Lung microvascular endothelial cell (primary cell): ENCODE measurements at places on chromosomes 1 and 21.

- peak; percentile 63 for DNase-seq
Observed at GRCh38 chr1:87331365-87332241, 2.9 kb downstream of the LMO4 start.

DNA sequence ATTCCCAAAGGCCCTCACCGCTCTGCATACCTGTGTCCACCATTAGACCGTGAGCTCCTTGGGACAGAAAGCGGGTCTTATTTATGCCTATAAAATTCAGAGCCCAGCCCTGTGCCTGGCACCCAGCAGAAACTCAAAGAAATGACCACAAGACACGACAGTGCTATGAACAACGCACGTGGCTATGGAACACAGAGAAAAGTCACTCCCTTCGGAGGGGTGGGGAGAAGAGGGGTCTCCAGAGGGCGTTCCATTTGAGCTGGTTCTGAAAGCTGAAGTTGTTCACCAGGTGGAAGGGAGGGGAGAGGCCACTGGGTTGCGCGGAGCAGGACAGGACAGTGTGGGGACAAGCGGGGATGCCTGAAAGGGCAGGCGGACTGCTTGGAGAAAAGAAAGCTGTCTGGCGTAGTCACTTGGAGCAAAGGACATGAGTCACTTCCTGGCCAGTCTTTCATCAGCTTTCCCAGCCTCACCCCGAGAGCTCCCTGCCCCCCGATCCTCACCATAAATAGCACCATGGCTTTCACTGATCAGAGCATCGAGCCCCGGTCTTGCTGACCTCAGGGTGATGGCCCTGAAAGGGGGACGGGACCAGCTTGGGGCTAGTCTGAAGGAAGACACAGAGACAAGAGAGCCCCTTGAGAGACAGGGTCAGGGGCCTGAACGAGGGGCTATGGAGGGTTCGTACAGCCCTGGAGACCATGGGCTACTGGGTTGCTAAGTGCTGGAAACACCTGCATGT is 28.5 kb downstream of the ECE1 start:
- peak; percentile 99 for DNase-seq

GRCh38 chr21:16522548-16522947 is 792.8 kb downstream of the USP25 start:
- peak; percentile 18 for DNase-seq

DNA sequence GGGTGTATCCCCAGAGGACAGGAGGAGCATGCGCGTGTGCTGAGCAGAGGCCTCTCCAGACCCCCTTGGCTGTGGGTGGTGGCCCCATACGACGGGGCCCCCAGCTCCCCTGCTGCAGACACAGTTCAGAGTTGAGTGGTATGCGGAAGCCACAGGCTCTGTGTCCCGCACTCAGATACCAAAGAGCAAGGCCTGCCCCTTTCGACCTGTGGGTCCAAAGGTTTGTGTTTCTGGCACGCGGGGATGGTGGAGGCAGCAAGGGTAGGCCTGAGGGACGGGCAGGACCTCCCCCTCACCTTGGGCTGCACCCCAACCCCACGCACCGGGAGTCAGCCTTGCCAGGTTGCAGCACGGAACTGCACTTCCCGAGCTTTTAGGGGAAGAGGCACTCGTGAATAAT is at the start of gene KCNAB2:
Gene KCNAB2, plus strand, starts transcription at position 328 of the 400 bp plus-strand sequence. CDS start 5,649 bp downstream, outside the sequence.
- no peak for DNase-seq

DNA sequence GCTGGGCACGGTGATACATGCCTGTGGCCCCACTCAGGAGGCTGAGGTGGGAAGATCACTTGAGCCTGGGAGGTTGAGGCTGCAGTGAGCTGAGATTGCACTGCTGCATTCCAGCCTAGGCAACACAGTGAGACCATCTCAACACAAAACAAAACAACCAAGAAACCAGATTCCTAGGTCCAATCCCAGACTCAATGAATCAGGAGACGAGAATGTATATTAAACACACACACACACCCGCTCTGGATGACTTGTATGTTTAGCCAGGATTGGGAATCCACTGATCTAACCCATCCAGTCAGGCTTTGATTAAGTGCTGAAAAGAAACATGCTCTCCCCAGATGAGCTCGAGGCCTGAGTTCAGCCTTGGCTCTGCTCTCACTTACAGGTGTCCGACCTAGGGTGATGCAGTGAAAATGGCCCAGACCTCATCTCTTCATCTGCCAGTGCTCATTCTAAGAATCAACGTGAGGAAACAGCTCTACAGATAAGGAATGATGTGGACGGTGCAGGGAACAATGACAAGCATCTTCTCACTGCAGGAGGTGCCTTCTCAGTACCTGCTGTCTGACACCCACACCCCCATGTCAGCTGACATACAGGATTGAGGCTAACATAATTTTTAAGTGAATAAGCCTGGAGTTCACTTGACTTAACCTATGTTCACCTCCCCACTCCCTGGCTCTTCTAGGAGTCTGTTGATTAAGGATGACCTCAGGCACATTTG is 15.3 kb upstream of the SRSF4 start:
- DNase-seq, result no peak

DNA sequence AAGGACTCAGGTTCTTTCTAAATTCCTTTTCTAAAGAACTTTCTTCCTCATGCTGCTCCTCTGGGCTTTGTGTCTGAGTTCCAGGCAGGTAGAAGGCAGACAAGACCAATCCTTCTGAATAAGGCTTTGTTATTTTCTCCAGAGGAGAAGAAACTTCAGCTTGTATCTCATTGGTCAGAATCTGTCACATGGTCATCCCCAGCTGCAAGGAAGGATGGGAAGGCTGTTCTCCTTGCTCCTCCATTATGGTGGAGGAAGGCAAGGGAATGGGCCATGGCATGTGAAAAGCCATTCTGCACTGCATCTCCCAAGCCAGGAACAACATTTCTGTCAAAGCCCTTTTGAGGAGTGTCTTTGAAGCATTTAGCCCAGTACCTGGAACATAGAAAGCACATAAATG is 50.6 kb upstream of the NTPCR start:
- DNase-seq, result no peak

- peak; percentile 69 for DNase-seq
Observed at GRCh38 chr1:22273686-22274681, 131.1 kb upstream of the WNT4 start.

DNA sequence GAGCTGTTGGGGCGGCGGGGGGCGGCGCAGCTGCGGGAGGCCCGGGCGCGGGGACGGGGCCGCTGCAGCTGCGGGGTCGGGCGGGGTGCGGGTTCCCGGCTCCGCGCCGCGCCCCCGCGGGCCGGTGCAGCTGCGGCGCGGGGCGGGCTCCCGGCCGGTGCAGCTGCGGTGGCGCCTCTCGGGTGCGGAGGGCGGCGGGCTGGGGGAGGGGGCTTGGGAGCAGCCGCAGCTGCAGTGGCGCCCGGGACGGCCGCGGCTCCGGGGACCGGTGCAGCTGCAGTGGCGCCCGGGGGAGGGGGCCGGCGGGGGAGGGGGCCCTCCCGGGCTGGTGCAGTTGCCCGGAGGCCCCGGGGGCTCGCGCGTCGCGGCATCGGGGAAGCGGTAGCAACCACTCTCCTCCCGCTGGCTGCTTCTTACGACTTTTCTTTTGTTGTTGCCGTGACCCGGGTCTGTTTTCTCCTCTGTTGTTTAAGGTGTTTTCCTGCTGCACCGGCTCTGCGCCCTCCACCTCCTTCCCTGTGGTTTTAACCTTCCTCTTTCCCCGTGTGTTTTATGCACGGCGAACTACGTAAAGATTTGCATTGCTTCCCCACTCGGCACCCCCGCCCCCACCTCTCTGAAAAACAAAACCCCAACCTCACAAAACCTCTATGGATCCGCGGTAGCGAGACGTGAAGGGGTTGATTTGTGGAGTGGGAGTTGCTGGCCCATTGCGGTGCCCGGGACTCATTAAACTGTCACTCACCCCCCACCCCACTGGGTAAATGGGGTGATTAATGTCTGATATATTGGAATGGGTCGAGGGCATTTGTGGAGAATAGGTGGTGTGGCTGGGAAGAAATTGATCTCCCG is 1.7 kb upstream of the ZBTB18 start:
- peak; percentile 35 for DNase-seq
